ENCODE measurements at places on chromosomes 7 and 10.

DNA sequence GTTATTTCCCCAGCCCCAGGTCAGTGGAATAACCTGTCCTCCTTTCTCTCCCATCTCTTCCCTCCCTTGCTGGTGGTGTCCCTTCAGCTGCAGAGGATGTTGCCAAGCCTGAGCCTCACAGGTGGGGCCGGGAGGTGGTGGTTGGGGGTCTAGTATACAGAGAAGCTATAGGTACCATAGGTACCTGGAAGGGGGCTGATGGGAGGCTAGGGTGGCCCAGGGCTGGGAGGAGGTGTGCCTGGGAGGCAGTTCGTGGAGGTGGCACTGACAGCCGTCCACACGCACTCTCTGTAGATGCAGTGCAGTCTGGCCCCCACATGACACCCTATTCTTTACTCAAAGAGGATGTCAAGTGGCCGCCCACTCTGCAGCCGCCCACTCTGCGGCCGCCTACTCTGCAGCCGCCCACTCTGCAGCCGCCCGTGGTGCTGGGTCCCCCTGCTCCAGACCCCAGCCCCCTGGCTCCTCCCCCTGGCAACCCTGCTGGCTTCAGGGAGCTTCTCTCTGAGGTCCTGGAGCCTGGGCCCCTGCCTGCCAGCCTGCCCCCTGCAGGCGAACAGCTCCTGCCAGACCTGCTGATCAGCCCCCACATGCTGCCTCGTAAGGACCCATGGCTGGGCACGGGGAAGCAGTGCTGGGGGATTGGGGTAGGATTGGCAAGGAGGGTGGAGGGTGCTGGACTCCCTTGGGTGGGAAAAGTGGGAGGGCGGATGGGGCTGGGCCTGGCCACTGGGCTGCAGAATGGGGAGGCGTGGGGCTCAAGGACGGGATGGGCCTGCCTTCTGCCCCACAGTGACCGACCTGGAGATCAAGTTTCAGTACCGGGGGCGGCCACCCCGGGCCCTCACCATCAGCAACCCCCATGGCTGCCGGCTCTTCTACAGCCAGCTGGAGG, 9.5 kb downstream of the IRF5 start:
- no peaks in the 10 kb centered on the region for H3K27me3 ChIP-seq
- H3K4me1 ChIP-seq = no peaks in the 10 kb centered on the region
- H3K36me3 ChIP-seq = no peaks in the 10 kb centered on the region
- H3K27ac ChIP-seq = no peak overlapping the region
- no peak overlapping the region for H3K4me3 ChIP-seq

DNA sequence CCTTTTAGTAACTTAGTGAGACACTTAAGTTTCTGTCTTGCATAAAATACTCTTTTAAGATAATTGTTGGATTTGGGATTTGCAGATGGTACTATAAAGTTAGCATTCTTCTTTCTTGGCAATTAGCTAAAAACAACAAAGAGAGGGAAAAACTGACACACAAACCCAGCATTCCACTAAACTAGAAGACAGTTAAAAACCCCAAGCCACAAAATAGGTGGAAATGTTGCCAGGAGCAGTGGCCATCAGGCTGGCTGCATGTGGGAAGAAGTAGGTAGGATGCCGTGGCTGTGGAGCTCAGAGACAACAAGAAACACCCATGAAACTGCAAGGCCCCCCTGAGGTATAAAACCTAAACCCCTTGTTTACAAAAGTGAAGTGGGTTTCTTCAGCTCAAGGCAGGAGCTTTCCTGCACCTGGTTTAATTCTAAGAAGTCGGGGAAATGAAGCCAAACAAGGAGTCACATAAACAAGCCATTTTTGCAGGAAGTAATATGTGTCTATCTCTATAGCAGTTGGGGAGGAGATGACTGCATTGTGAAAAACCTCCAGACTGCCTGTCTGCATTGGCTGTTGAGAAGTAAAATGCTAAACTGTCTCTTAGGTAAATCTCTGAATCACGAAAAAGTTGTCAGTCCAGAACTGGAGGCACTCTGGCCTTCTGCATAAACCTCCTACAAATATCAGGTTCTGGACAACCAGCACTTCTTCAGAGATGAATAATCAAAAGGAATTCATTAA, 9.5 kb downstream of the RAB18 start:
- no peak overlapping the region for H3K27ac ChIP-seq
- H3K4me1 ChIP-seq = peaks cover 33% of the 10 kb centered on the region
- H3K36me3 ChIP-seq = no peaks in the 10 kb centered on the region
- no peak overlapping the region for H3K4me3 ChIP-seq
- no peaks in the 10 kb centered on the region for H3K27me3 ChIP-seq

- DNase-seq = no peak
- H3K4me3 ChIP-seq = no peak overlapping the region
- peaks cover 5% of the 10 kb centered on the region for H3K27me3 ChIP-seq
- H3K4me1 ChIP-seq = no peaks in the 10 kb centered on the region
Observed at GRCh38 chr7:153930696-153931095, 121.5 kb upstream of the DPP6 start.

DNA sequence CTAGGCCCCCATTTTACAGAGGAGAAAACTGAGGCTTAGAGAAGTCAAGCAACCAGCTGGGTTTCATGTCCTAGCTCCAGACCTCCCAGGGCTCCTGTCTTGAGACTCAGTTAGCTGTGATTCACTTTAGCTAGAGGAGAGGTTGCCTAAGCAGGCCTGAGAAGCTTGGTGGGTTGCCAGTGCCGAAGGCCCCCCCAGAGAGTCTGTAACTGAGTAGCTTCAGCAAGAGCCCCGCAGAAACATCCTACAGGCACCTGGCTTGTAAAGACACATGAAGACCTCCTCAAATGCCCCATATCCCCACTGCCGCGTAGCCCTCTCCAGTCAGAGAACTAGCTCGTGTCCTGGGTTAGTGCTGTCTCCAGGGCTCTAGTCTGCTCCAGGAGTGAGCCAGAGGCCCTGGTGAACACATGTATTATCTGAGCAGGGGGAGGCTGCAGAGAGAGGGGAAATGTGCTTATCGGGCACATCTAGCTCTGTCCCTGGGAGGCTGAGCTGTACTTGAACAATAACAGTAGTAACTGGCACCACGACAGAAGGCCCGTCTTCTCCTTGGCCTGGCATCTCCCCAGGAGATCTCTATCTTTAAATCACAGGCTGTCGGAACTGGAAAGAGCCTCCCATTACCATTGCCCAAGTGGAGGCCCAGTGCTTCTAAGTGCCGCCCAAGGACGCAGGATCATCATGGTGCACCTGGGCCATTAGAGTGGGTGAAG, 28.9 kb downstream of the UNC5B start:
- no peak overlapping the region for H3K27ac ChIP-seq
- no peak for DNase-seq
- no peaks in the 10 kb centered on the region for H3K27me3 ChIP-seq
- H3K4me3 ChIP-seq = no peak overlapping the region
- H3K36me3 ChIP-seq = no peaks in the 10 kb centered on the region

DNA sequence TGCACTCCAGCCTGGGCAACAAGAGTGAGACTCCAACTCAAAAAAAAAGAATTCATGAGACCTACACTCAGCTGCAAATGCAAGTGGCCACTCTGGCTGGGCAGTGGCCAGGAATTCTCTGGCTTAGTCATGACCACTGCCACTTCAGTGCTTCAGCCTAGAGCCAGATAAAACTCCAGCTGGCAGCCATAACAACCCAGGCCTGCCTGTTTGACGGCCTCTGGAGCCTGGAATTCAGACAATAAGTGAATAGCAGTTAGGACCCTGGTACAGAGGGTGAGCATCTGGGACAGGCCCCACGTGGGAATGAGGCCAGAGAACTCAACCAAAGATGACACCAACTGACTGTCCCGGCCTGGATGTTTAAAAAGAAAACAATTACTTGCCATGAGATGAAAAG, 18.9 kb downstream of the RCC1L start:
- no peak overlapping the region for H3K4me3 ChIP-seq
- H3K27ac ChIP-seq = no peak overlapping the region
- H3K4me1 ChIP-seq = no peaks in the 10 kb centered on the region
- H3K36me3 ChIP-seq = peaks cover 74% of the 10 kb centered on the region
- H3K27me3 ChIP-seq = no peaks in the 10 kb centered on the region

Data from T-cell (primary cell).